Thyroid gland (tissue), 4 donors: ENCODE measurements at places on chromosomes 16 and 17. TPM values are rescaled to one million over a fixed set of nuclear protein-coding genes. Genes with fewer than 3 reads are reported as not detected.

DNA sequence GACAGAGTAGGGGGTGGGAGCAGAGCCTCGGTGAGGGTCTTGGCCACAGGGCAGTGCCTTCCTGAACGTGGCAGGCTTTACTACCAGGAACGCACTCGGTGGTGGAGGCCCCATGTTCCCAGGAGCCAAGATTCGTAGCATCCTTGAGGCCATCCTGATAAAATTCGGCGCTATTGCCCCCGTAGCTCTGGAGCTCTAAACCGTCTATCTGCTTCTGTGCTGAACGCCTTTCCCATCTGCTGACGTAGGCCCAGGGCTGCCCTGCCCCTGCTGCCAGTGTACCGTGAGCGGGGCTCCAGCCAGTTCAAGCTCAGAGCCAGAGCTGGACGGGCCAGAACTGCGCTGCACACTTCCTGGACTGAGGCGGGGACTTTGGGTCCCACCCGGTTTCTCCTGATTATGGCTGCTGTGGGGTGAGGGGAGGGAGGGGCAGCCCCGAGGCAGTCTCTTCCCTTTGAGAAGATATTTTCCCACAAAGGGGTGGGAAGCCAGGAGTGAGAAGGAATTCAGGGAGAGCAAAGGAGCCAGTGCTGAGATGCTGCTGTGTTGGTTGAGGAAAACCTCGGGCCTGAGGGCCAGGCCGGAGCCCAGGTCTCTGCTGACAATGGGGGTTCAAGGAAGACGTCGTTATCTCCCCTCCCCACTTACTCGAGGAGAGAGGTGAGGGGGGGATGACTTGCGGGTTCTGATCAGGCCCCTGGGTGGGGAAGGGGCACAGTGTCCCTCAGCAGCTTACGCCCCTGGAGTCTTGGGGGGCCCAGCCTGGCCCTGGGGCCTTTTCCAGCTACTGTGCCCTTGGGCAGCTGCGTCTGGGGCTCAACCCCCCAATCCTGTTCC lies 29.4 kb downstream of the OR1D5 start:
- no peak for DNase-seq
- H3K4me3 ChIP-seq = no peak overlapping the region
- H3K27ac ChIP-seq = no peak overlapping the region
- H3K36me3 ChIP-seq = no peaks in the 10 kb centered on the region

- no peak for DNase-seq
- H3K36me3 ChIP-seq = no peaks in the 10 kb centered on the region
- no peak overlapping the region for H3K4me3 ChIP-seq
- H3K4me1 ChIP-seq = peaks cover 22% of the 10 kb centered on the region
Observed at GRCh38 chr16:48139517-48139916, 16.3 kb downstream of the ABCC12 start.

GRCh38 chr17:47297661-47298400 lies 25.9 kb upstream of the EFCAB13 start:
- peaks cover 36% of the 10 kb centered on the region for H3K4me1 ChIP-seq
- H3K4me3 ChIP-seq = no peak overlapping the region
- H3K36me3 ChIP-seq = peaks cover 30% of the 10 kb centered on the region
- no peaks in the 10 kb centered on the region for H3K27me3 ChIP-seq
- DNase-seq = no peak
- H3K27ac ChIP-seq = peak overlapping the region; percentile 25

DNA sequence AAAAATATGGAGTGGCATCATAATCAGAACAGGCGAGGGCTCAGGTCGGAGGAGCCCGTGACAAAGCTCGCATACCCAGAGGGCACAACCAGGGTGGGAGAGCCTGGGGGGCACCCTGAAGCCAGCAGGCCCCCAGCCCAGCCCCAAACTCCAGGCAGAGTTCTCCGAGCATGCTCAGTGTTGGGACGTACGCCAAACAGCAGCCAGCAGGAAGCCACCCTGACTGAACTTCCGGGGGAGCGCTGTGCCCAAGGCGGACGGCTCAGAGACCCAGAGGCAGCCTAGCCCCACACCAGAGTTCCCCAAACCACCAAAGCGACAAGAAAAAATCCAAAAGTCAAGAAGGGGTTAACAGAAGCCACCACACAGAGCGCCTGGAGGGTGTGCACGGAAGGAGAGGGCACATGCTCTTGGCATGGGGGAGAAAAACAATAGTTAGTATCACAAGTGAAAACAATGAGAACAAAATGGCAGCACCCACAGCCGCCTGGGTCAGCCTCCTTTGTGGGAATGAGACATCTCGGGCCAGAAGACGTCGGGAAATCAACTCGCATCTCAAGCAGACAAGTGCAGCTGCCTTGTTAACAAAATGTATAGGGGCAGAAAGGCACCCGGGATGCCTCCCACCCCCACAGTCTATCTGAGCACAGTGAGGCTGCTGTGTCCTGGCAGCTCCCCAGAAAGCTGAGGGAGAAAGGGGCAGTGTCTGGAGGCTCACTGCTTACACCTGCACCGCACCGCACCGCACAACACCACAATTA lies 11.9 kb downstream of the EXOC7 start:
- peaks cover 74% of the 10 kb centered on the region for H3K36me3 ChIP-seq
- H3K4me3 ChIP-seq = no peak overlapping the region
- no peak for DNase-seq
- H3K4me1 ChIP-seq = no peaks in the 10 kb centered on the region

DNA sequence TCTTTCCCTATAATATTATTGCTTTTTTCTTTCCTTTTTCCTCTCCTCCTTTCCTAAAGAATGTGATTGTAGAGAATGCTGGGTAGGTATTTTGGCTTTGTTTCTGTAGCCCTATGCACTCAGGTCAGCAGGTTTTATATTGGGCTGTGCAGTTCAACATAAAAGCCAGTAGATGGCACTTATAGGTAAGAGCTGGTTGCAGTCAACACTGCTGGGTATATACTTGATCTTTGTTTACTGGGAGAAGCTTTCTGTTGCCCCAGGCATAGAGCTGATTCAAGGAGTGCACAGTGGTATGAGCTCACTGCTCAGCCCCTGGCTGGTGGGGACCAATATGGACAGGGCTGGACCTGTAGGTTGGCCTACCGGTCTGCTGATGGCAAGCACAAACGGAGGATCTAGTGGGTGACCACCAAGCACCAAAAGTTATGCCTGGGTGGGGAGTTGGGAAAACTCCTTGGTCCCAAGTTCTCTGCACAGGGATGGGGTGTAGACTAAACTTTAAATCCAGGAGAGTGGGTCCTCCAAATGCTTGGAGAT lies 378.9 kb downstream of the PMP22 start:
- DNase-seq = no peak
- H3K4me1 ChIP-seq = no peaks in the 10 kb centered on the region
- no peak overlapping the region for H3K27ac ChIP-seq
- no peaks in the 10 kb centered on the region for H3K27me3 ChIP-seq

GRCh38 chr16:62041401-62041800 lies 5.2 kb upstream of the CDH8 start:
- H3K36me3 ChIP-seq = no peaks in the 10 kb centered on the region
- no peak overlapping the region for H3K27ac ChIP-seq
- H3K4me3 ChIP-seq = no peak overlapping the region
- no peak for DNase-seq

DNA sequence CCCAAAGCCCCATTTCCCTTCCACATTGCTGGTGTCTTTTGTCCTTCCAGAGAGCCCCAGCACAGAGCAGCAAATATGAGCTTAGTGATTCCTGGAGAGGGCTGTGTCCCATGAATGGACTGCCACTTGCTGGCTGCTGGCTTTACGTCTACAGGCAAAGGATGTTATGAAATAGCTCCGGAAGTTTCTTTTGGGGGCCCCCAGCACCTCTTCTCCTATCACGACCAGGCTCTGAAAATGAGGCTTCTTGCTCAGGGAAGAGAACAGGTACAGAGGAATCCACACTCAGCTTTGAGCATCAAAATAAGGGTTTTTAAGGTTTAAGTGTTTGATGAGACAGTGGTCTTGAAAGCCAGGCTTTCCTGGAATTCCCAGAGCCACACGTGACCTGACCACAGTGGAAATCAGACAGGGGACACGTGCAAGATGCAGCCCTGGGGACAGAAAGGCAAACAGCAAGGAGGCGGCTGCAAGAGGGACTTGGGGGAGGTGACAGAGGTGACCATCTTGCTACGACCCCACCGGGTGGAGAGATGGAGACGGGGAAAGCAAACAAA lies 58.1 kb downstream of the ZDHHC7 start:
- H3K4me3 ChIP-seq = no peak overlapping the region
- H3K27ac ChIP-seq = no peak overlapping the region
- H3K27me3 ChIP-seq = no peaks in the 10 kb centered on the region
- H3K36me3 ChIP-seq = no peaks in the 10 kb centered on the region
- peaks cover 7% of the 10 kb centered on the region for H3K4me1 ChIP-seq
- no peak for DNase-seq

GRCh38 chr17:79322211-79323123 lies 247.8 kb downstream of the ENGASE start:
- no peaks in the 10 kb centered on the region for H3K4me1 ChIP-seq
- H3K36me3 ChIP-seq = no peaks in the 10 kb centered on the region
- DNase-seq = no peak
- no peak overlapping the region for H3K27ac ChIP-seq
- H3K27me3 ChIP-seq = no peaks in the 10 kb centered on the region

- peaks cover 8% of the 10 kb centered on the region for H3K4me1 ChIP-seq
- H3K4me3 ChIP-seq = no peak overlapping the region
- DNase-seq = no peak
- peaks cover 51% of the 10 kb centered on the region for H3K36me3 ChIP-seq
- no peaks in the 10 kb centered on the region for H3K27me3 ChIP-seq
- H3K27ac ChIP-seq = no peak overlapping the region
Observed at GRCh38 chr16:14586637-14587305, 43.3 kb downstream of the PARN start.

DNA sequence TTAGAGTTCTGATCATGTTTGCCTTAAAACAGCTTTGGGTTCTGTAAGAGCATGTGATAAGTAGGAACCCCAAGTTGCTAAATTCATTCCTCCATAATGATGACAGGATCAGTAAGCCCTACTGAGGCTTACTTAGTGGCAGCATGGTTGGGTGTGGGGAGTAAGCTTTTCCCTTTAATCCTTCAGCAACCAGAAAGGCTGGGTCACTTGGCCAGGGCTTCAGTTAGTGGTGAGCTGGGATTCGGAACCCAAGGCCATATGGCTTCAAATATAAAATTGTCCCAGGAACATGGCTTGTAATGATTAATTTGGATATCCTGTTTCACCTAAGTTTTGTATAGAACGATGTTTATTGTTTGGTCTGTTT lies 850 bp downstream of the GINS3 start:
- no peaks in the 10 kb centered on the region for H3K36me3 ChIP-seq
- H3K4me1 ChIP-seq = peaks cover 6% of the 10 kb centered on the region

DNA sequence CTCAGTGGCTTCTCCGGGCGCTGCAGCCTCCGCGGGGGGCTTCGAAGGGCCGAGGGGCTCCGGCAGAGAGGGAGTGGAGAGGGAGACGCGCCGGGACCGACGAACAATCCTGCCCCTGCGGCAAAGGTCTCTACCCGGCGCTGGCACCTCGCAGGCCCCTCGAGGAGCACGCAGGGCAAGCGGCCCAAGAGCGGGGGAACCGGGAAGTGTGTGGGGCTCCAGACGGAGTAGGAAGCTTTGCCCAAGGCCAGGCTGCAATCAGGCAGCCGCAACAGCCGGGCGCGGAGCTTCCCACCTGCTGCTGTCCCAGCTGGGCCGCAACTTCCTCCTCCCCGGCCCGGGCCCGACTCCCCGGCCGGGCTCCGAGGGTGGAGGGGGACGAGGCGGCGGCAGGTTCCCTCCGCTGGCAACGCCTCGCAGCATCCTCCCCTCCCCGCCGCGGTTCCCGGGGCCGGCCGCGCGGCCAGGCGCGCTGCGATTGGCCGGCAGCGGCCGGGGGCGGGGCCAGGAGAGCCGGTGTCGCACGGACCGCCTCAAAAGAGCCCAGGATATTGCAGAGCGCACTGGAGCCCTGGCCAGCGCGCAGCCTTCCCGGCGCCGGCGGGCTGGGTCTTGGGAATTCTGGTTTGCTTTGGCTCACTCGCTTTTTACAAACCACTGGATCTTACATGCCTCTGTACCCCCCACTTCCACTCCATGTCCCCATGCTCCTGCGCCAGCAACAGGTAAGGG lies at the start of gene KCNJ2:
Gene KCNJ2 (plus strand): TSS at position 556 of the 732 bp plus-strand sequence. CDS start 5,508 bp downstream, outside the sequence.
- no peaks in the 10 kb centered on the region for H3K27me3 ChIP-seq
- peak within 1 kb of the TSS; percentile 56 for H3K4me3 ChIP-seq
- no peaks in the 10 kb centered on the region for H3K4me1 ChIP-seq
- no peaks in the 10 kb centered on the region for H3K36me3 ChIP-seq
- peak within 1 kb of the TSS; percentile 64 for H3K27ac ChIP-seq
- DNase-seq = peak; percentile 90

Gene MSL1
- total RNA-seq = 69.9 TPM
